ENCODE measurements at places on chromosomes 6 and 20.

DNA sequence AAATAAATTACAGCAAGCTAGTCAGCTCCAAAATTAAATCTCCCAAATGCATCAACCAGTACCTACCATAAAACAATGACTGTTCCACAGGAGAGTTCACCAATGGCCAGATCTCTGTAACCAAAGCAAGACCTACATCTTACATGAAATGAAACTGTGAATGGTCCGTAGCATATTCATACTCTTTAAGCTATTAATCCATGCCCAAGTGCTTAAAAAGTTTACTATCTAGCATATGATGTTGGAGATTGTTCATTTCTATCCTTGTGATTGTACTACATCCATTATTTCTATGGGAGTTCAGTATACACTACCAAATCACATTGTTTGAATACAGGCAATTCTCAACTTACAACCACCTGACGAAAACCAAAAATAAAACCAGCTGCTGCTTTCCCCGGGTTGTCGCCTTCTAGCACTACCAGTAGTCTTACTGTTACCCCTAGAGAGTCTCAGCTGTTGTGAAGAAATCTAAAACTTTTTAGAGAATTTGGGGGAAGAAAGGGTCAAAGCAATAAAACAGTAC, 38.0 kb downstream of the HIVEP2 start:
- DNase-seq, result no peak

DNA sequence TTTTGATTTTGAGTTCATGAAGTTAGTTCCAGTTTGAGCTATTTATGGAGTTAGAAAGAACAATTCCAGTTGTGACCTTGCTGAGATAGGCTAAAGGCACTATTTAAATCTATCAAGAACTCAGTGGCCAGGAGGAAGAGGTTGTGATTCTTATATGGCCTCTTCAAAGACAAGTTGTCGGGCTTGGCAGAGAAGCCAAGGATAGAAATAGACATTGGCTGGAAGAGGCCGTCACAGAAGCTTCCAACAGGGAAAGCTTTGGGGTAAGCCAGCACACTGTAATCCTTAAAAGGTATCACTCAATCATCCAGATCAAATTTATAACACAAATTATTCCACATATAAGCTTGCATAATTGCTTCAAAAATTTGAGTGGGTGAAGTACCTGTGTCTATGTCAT, 286.1 kb downstream of the SYNE1 start:
- no peak for DNase-seq

- no peak for DNase-seq
Measured at GRCh38 chr20:58086763-58087561, 141.5 kb downstream of the ANKRD60 start.

DNA sequence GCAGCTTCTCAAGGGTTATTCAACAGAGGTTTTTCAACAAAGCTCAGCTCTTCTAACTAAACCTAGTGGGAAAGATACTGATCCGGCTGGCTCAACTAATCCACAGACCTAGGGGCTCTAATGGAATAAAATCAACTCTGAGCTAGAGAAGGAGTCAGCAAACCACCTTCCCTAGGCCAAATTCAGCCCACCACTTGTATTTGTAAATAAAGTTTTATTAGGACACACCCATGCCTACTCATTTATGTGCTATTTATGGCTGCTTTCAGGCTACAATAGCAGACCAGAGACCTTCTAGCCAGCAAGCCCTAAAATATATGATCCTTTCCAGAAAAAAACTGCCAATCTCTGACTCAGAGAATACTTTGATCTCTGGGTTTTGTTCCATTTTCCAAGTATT, 6.0 kb upstream of the RAB22A start:
- DNase-seq, result no peak

- DNase-seq, result no peak
Measured at GRCh38 chr20:48191200-48191599, 405.9 kb upstream of the SULF2 start.

GRCh38 chr20:20614391-20614790, 98.1 kb downstream of the RALGAPA2 start:
- no peak for DNase-seq

DNA sequence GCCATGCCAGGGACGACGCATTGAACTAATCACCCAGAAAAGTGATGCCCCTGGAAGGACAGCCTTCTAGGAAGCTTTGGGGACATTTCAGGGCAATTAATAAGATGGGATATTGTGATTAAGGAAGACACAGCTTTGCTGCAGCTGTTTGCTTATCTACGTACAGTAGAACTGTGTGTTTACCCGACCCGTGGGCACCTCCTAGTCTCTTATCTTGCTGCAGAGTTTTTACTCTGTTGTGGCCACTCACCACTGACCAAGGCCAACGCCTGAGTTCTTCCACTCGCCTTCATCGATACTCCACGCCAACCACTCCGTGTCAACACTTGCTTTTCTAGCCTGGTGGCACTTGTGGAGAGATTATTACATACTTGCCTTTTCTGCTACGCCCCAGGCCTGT, 105.9 kb upstream of the MLN start:
- DNase-seq, result no peak

- no peak for DNase-seq
Measured at GRCh38 chr20:5145365-5146098, 18.7 kb downstream of the CDS2 start.

GRCh38 chr6:115863211-115863610, 197.5 kb downstream of the FRK start:
- DNase-seq, result no peak

GRCh38 chr6:89509777-89510281, 76.9 kb downstream of the ANKRD6 start:
- no peak for DNase-seq

DNA sequence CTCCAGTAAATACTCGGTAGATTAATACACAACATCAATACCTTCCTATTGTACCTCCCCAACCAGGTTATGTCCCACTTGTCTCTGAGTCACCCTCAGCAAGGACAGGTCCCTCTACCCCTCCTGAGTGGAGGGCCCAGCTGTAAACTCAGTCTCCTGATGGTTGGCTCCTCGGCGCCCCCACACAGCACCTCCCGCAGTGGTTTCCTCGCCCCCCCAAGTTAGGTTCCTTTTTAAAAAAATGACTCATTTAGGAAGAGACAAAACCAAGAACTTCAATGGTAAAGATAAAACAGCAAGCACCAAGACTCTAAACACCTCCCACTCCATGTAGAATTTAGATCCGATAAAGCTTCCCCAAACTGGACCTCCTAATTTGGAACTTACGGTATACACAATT, 83.5 kb downstream of the TRERF1 start:
- peak; percentile 66 for DNase-seq

- no peak for DNase-seq
Measured at GRCh38 chr20:11791835-11792567, 125.7 kb upstream of the BTBD3 start.

DNA sequence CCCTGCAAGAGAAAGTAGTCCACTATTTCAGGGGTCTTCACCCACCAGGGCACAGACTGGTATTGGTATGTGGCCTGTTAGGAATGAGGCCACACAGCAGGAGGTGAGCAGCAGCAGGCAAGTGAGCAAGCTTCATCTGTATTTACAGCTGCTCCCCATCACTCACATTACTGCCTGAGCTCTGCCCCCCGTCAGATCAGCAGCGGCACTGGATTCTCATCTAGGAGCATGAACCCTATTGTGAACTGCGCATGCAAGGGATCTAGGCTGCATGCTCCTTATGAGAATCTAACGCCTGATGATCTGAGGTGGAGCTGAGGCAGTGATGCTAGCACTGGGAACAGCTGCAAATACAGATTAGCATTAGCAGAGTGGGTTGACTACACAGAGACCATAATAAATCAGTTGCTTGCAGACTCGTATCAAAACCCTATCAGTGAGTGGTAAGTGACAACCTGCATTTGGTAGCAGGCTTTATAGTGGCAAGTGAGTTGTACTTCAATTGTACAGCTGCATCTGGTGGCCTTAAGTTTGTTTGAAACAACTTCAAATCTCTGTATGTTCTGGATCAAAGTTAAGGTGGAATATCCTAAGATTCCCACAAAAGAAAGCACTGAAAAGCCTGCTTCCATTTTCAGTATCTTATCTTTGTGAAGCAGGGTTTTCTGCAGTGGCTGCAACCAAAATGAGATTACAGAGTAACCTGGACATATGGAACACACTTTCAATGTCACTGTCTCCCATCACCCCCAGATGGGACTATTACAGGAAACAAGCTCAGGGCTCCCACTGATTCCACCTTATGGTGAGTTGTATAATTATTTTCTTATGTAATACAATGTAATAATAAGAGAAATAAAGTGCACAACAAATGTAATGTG, 12.8 kb downstream of the C6orf141 start:
- no peak for DNase-seq

DNA sequence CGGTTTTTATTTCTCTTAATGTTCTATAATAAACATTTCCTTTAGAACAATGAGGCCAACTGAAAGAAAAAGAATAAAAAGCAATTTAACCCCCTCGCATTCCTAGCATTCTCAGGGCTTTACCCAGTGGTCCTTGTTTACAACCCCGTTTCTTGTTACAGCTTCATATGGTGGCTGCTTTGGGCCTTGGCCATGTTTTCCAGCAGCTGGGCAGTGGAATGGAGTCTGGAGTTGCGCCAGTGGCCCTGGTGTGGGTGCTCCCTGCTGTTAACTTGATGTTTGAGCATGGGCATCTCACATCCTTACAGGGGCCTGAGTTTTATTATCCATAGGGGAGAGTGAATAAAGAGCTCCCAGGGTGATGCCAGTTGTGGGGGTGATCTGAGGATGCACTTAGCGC, 18.8 kb downstream of the EFCAB8 start:
- DNase-seq, result no peak

GRCh38 chr6:137121401-137121997, 51.9 kb downstream of the IL22RA2 start:
- no peak for DNase-seq

Data from activated T-cell treated with anti-CD3 and anti-CD28 coated beads for 48 hours (primary cell).